ENCODE measurements at places on chromosomes 2 and 18.

- peak; percentile 79 for DNase-seq
These were observed 9.3 kb downstream of the TGOLN2 start for GRCh38 chr2:85318222-85319074.

DNA sequence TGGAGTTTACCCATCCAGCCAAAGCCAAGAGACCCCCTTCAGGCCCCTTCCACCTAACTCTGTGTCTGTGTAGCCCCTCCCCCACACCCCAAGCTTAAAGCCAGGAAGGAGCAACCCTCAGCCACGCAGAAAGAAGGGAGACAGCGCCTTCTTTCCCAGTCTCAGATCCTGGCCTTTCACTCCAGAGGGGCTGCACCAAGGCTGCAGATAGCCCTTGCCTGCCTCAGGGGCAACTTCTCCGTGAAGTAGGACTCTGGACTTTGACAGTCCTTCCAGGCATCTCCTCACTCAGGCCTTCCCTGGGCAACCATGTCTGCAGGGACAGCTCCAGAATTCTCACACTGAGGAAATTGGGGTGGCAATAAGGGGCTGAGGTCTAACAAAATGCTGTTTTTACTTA is 26.9 kb upstream of the EN1 start:
- DNase-seq, result no peak

- DNase-seq, result no peak
These were observed 5.9 kb downstream of the LBX2 start for GRCh38 chr2:74493546-74493945.

DNA sequence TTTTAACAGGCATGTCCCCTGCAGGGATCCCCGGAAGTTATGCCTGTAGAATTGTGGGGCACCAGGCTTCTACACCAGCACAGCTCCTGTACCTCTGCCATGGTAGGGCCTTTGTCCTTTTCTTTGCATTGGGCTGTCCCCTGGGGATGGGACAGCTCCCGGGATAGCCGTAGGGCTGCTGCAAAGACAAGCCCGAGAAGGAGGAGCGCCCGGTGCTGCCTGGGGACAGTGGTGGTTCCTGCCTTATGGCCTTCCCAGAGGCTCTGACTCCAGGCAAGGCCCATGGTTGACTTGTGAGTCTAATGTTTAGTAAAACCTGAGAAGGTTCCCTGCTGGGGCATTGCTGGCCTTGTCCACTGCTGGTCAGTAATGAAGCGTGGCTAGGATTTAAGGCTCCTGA is 30.9 kb downstream of the TMEM37 start:
- no peak for DNase-seq

- DNase-seq, result peak; percentile 9
These were observed 583.0 kb downstream of the THSD7B start for GRCh38 chr2:137348301-137348700.

DNA sequence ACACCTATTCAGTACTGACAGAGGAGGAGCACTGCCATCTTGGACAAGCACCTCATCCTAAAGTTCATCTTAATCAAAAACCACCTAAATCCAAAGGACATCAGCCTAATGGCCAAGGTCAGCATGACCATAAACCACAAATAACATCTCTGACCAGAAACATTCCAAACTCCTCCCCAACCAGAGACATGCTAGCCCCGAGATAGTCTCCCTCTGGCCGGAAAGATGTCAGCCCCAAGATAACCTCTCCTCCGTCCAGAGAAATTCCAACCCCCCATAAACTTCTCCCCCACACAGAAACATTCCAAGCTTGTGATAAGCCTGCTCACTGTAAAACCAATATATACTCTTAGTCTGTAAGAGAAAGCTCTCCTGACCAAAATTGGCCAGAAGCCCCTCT is 260.6 kb downstream of the CLIP4 start:
- DNase-seq, result no peak

DNA sequence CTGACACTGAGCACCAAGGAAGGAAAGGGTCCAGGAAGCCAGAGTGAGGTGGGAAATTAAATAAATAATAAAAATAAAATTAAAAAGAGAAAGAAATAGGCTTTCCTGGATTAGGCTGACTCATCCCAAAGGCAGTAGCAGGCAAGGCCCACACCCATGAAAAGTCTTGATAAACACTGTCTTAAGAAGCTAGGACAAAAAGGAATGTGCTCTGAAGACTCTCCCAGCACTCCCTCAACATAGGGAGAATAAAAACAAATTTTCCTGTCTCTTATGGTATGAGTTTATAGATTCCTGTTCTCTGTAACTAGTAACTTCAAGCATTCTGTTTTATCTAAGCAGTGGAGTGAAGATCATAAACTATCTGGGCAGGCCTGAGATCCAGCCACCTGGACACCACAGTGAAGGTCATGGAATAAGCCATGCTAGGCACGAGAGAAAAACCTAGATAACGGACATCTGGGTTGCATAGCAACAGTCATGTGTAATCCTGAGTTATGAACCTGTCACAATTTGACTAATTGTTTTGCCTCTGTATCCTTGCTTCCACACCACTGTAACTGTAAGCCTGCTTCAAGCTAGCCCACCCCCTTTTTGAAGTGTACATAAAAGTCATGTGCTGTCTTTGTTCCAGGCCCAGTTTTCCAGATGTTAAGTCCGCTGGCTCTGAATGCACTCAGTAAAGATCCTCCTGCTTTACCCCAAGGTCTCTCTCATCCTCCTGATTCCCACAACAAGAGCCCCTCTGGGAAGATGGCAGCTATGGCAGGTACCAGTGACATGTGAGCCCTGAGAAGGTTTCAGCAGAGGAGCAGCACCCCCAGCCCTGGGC is 107.8 kb downstream of the NDUFA10 start:
- no peak for DNase-seq

GRCh38 chr2:1550658-1551316 is 137.5 kb downstream of the TPO start:
- peak; percentile 26 for DNase-seq

- DNase-seq, result peak; percentile 84
These were observed 231.7 kb downstream of the MTX2 start for GRCh38 chr2:176500901-176501300.

DNA sequence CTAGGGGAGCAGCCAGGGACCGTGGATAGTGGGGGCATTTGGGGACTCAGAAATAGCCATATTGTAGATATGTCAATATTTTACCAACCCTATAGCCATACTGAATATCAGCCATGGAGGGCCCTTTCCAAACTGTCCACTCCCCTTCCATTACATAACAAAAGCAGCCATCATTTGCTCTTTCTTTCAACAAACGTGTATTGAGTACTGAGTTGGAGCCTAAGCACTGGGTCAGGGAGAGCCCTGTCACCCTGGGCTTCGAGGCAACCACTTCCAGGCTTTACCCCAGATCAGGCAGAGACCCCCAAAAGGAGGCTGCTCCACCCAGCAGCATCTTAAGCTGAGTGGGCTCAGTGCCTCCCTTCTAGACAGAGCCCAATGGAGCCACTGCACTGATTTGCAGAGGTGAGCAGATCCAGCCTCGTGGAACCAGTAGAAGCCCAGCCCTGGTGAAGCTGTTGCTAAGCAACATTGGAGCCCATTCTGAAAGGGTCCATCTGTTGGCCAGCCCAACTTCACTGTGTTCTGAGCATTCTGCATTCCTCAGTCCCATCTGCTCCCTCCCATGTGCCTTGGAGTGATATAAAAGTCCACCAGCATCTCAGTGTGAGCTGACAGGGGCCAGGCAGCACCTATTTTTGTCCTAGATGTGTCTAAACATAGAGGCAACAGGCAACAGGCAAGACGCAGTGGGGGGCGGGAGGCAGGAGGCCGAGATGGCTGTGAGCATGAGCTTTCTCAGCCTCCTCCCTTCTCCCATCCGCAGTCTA is 112.1 kb downstream of the PLB1 start:
- no peak for DNase-seq

DNA sequence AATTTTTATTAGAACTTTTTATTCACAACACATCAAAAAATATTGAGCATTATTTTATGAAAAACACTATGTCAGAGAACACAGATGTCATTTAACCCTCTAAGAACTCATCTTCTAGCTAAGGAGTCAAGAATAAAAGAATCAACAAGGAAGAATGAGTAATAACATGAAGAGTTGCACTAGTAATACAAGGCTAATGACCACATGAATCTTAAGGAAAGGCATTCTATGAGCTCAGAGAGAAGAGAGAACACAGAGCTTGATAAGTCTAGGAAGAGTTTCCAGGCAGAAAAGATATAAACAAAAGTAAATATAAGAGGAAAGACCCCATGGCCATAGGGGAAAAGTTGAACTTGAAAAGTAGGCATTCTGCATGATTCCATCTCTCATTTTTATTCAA is 166.5 kb downstream of the MAIP1 start:
- DNase-seq, result no peak

DNA sequence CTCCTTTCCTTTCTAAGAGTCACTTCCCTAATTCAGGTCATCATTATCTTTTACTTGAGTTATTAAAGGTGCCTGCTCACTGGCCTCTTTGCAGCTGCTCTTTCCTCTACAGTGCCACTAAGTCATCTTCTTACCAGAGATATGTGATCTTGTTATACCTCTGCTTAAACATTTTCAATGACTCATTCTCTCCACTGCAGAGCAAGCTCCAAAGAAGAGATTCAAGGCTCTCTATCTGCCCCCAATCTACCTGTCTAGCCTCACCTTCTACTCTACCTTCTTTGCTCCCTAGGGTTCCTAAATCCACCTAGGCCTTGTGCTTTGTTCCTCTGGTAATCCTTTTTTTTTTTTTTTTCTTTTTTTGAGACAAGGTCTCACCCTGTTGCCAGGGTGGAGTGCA is 3.1 kb downstream of the ARHGEF33 start:
- no peak for DNase-seq

- peak; percentile 59 for DNase-seq
These were observed 23.9 kb downstream of the CHN1 start for GRCh38 chr2:174981331-174981730.

DNA sequence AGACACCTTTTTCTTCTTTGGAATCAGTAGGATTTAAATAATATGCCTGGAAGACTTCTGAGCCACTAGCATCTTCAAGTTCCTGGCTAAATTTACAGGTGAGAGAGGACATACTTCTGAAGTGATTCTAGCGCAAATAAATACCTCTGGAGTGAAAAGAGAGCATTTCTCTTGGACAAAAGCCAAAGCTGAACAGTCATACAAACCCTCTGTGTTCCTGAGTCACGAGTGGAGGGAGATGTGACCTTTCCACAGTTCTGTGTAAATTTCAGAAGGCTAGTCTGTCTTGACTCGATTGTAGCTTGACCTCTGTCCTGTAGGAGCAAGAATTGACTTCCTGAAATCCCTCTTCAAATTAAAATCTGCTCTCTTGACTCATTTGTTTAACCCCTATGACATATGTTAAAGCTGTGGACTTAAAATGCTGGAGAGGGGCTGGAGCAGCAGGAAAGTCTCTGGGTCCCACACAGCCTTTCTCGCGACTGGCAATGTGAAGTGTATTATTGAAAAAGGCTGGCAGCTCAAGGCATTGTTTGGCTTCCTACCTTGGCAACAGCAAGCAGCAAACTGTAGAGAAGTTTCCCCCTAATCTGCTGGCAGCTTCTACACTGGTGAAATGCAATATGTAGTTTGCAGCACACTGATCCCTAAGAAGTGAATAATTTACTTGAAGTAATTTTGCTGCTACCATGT is 79.6 kb upstream of the GCFC2 start:
- DNase-seq, result no peak

GRCh38 chr2:46893269-46893939 is 22.2 kb downstream of the MCFD2 start:
- DNase-seq, result no peak

GRCh38 chr2:15971831-15972522 is 31.6 kb downstream of the MYCN start:
- no peak for DNase-seq

DNA sequence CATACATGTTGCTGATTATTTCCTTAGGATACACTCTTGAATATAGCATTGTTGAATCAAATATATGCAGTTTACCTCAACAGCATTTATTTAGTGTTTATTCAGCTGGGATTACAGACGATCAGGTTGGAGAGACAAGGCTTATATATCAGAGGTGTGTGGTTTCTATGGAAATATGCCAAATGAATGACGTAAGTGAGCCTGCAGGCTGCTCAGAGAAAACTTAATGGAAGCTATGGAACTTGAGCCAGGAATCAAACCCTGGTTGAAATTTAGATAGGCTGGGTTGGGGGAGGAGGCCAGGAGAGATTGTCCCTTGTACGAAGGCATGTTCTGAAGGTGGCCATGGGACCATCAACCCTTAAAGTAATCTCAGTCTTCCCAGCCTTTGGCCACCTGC is 79.5 kb downstream of the INPP4A start:
- peak; percentile 29 for DNase-seq

GRCh38 chr2:137983581-137983980 is 19.3 kb downstream of the HNMT start:
- no peak for DNase-seq

DNA sequence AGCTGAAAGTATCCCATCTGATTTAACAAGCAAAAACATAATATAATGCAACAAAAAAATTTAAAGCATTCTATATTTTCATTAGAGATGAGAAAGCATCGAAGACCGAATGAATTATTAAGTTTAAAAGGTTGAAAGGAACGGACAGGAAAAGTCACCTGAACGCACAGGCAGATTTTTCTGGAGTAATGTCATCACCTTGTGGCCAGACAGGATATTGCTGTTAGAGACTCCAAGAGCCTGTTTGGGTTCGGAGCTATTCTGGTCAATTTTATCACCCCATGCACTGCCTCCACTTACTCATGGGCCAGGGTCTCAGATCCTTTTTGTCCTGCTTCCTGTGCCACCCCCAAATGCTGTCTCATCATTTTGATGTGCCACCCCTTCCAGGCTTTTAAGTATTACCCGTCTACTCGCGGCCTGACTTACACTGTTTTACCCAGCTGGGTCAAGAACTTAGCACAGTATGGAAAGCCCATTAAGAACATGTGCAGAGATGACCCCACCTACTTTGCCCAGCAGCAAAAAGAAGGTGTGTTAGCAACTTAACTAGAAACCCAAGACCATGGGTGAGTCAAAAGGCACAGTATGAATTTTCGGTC is 27.3 kb downstream of the GKN2 start:
- peak; percentile 51 for DNase-seq

DNA sequence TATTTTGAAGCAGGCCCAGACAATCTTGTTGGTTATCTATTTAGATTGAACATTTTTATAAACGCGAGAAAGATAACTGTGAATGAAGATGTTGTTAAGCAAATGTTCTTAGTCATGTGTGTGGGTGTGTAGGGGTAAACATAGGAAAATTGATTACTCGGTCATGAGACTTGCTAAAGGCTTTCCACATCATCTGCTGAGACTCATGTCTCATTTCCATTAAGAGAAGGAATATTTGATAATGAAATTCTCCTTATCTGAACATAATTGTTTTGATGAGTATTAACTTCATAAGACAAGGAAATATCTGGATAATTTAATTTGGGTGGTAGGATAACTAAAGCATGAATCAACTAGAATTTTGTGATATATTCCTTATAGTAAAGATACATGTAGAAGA is 19.7 kb downstream of the CCDC102B start:
- no peak for DNase-seq

GRCh38 chr2:233334915-233335314 is 19.4 kb upstream of the DGKD start:
- DNase-seq, result no peak

GRCh38 chr2:48529194-48529593 is 760 bp upstream of the STON1 start:
- DNase-seq, result no peak

Measured in fibroblast of upper back skin (primary cell).